ENCODE measurements at places on chromosomes 7 and 10.
A peak's percentile ranks its signal among the peaks of the same experiment; 100 is the strongest.

GRCh38 chr7:139494835-139495579, 11.5 kb upstream of the KLRG2 start:
- no peak for DNase-seq

DNA sequence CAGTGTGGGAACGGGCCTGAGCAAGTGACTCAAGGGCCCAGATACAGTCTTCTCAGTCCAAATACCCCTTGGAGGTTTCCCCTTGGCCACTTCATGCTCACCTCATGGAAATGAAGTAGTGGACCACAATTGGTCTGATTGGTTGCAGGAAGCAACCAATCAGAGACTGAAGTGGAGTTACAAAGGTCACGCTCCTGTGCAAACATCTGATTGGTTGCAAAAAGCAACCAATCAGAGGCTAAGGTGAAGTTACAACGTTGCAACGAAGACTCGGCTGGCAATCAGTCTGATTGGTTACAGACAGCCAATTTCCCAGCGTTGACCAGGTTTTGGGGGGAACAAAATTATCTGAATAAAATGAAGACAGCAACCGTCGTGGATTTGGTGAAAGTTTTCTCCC, 72.5 kb downstream of the CDHR3 start:
- no peak for DNase-seq

- DNase-seq: no peak
Observed at GRCh38 chr7:4227105-4228010, 454.7 kb upstream of the FOXK1 start.

DNA sequence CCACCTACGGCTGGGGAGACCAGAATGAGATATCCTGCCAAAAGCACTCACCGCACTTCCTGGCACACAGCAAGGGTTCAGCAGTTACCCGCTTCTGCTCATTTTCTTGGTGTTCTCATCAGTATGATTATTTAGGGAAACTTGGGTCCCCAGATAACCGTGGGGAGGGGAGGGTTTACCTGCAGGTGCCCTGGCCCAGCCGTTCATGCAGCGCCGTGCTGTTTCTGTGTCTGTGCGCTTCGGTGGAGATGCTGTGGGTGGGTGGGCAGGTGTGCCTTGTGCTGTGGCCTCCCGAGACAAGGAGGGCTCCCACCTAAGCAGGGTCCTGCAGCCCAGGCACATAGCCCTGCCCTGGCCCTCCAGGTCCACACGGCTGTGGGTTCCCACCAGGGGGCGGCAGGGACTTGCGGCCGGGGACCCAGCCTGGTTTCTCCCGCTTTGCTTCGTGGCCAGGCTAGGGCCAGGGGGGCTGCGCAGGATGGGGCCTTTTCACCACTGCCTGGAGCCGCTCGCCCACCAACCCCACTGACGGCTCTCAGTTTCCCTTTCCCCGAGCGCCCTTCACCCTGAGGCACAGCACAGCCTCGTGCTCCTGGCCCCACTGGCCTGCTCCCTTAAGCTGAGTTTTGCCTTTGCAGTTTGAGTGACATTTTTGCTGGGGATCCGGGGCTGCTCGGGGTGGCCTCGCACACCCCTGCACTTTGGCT, 78.5 kb downstream of the LHPP start:
- DNase-seq: peak; percentile 66

GRCh38 chr10:114821293-114821914, at the start of gene FHIP2A:
FHIP2A (plus strand) TSS chr10:114821780; CDS start chr10:114822079, 299 bp downstream.
- peak; percentile 78 for DNase-seq

GRCh38 chr10:124827474-124827873, 25.9 kb downstream of the ABRAXAS2 start:
- DNase-seq: no peak

- DNase-seq: no peak
Observed at GRCh38 chr10:28624351-28624750, 53.0 kb upstream of the BAMBI start.

DNA sequence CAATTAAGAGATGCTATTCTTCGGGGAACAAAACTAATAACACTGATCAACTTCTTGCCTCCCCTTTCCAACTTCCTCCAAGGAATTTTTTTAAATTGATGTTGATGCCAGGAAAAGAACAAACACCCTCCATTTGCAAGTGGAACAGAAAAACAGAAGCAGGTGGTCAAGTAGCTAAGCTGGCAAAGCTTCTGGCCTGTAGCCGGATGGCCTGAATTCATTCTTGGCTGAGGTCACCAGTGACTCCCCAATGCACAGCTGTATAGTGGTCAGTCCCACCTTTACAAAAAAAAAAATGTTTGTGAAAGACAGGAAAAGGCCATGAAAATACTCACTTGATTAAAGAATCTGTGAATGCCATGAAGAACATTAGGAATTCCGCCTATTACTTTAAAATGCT, 39.1 kb downstream of the DOCK4 start:
- no peak for DNase-seq
